ENCODE measurements at places on chromosomes 1 and 21.

DNA sequence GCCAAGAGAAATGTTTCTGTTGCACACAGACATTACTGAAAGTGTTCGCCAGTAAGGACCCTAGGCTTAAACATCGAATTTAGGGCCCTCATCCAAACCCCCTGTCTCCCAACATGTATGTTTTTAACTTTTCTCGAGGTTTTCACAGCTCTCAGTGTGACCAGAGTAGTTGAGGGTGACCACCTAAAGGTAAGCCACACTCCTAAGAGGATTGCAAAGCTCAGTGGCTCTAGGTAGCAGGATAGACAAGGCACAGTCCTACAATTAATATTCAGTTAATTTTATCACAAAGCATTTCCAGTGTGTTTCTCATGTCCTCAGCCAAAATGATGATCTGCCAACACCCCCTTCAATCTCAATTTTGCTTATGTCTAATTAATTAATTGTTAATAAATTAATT is 695 bp upstream of the ALG14 start:
- peak; percentile 4 for DNase-seq

DNA sequence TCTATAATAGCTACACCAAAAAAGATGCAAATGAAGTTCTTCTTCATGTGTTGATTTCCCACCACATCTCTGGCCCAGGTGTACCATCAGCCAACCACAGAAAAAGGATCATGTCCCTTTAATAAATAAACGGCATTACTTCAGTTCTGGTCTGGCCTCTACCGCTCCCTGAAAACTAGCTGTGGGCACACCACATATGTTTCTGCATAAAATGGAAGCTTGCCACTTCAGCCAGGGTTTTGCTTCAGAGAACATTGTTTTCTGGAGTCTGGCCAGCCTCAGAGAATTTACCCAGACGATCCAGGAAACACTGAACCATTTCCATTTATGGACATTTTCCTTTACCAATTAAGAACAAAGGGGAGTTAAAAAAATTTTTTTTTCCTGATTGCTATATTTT is 5.8 kb upstream of the LAMC2 start:
- peak; percentile 93 for DNase-seq

- DNase-seq: no peak
Observed at GRCh38 chr21:24436236-24436635, 1171.0 kb downstream of the MRPL39 start.

GRCh38 chr1:75855010-75855409 is 58.3 kb downstream of the MSH4 start:
- no peak for DNase-seq

GRCh38 chr1:229479660-229480399 is 28.3 kb downstream of the NUP133 start:
- no peak for DNase-seq

DNA sequence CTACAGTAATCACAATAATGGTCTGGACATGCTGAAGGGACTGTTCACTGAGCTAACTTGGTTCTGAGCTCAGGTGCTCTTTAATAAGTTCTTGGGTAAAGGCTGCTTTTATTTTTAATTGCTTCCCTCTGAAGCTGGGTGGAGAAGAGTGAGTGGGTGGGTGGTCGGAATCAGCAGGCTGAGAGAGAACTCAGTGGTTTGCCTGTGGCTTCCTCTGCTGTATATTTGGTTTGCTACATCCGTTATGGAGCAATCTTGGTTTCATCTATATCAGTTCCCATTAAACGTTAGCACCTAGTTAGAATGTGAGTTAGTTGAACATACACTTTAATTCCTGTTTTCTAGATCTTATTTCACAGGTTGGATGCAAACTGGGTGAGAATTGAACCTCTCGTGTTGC is 23.3 kb downstream of the CNIH4 start:
- no peak for DNase-seq

- no peak for DNase-seq
Observed at GRCh38 chr1:42136466-42136865, 16.7 kb upstream of the GUCA2B start.

- no peak for DNase-seq
Observed at GRCh38 chr21:17682924-17683323, 70.2 kb upstream of the BTG3 start.

GRCh38 chr1:44801491-44802305 is 1.5 kb downstream of the PLK3 start:
- no peak for DNase-seq

- DNase-seq: no peak
Observed at GRCh38 chr1:230232371-230232771, 165.3 kb downstream of the GALNT2 start.

DNA sequence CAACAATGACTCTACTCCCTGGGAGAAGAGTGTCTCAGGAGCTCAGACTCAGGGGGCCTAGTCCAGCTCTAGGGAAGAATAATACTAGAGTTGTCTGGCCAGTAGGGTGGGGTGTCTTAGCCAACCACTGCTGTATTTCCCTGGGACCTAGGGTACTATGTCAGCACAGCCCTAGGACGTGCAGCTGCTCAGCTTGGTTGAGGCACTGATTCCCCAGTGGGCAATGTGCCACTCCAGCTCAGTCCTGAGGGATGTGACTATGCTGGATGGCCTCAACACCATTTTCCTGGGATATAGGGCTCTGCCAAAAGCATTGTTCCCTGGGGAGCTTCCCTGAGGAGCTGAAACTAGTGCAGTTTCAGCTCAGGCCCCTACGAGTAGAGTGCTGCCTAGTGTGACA is 47.4 kb downstream of the TNN start:
- DNase-seq: no peak

GRCh38 chr1:66271904-66272254 is 262.1 kb upstream of the SGIP1 start:
- DNase-seq: no peak

DNA sequence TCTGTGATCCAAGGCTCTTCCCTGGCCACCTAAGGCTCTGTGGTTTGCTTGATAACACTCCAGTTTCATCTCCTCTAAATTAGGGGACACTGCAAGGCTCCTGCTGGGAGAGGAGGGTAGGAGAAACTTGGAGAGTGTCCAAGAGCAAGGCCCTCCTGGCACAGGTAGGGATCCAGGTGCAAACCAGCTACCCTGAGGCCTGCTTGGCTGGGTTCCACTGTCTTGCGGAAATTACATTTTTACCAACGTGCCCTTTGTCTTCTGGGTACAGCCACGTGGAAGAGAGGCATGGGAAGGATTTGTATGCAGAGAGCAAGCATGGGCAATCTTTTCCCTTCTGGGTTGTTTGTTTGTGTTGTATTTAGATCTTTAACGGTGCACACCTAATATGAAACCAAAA is 132.5 kb downstream of the PRDM2 start:
- no peak for DNase-seq

GRCh38 chr1:178275049-178275448 is 181.1 kb downstream of the RASAL2 start:
- DNase-seq: no peak

DNA sequence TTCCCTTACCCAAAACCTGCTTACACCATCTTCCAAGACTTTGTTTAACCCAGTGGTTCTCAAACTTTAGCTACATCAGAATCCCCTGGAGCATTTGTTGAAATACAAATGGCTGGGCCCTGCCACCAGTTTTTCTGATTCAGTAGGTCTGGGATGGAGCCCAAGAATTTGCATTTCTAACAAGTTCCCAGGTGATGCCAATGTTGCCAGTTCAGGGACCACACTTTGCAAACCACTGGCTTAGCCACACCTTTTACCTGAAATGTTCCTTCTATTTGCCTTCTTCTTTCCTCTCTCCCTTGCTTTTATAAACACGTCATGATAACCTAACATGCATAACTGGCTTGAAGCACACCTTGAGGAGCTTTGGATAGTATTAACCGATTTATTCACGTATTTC is 16.1 kb upstream of the FCAMR start:
- DNase-seq: no peak

DNA sequence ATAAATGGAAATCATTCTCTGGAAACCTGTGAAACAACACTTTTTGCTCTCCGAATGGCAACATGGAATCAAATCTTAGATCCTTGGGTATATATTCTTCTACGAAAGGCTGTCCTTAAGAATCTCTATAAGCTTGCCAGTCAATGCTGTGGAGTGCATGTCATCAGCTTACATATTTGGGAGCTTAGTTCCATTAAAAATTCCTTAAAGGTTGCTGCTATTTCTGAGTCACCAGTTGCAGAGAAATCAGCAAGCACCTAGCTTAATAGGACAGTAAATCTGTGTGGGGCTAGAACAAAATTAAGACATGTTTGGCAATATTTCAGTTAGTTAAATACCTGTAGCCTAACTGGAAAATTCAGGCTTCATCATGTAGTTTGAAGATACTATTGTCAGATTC is 45.7 kb downstream of the PTGFR start:
- no peak for DNase-seq

DNA sequence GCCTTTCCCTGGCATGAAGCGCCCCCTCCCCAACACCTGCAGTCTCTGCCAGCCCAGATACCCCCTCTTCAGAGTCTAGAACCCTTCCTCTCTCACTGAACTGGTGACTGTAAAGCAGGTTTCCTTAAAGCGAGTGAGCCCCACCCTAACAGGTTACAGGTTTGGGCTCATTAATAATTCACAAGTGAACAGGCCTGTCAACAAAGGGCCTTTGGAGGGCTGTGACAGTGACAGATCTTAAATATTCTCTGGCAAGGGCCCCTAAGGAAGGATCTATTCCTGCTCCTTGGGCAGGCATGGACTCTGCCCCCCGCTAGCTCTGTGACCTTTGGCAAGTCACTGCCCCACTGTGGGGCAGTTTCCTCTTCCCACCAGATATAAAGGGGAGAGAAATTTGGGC is 5.6 kb upstream of the TTC39A start:
- DNase-seq: no peak

- DNase-seq: no peak
Observed at GRCh38 chr1:9705337-9706093, 54.0 kb downstream of the PIK3CD start.

- no peak for DNase-seq
Observed at GRCh38 chr1:93917302-93917701, 8.1 kb upstream of the GCLM start.

DNA sequence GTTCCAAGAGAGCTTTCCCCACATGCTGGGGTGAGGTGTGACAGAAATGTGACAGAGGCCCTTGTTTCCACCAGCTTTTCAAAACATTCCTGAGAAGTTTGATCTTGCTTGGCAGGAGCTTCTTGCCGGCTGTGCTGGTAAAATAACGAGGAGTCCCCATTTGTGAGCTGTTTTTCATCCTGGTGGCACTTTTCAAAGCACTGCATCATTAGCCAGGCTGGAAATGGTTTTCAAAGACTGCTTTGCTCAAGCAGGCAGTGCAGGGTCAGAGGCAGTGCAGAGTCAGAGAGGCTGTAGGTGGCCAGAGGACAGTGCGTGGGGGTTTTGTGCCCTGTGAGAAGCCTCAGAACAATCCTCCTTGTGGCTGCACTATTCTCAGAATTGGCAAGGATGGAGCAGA is 75.8 kb upstream of the KCNA3 start:
- DNase-seq: no peak

DNA sequence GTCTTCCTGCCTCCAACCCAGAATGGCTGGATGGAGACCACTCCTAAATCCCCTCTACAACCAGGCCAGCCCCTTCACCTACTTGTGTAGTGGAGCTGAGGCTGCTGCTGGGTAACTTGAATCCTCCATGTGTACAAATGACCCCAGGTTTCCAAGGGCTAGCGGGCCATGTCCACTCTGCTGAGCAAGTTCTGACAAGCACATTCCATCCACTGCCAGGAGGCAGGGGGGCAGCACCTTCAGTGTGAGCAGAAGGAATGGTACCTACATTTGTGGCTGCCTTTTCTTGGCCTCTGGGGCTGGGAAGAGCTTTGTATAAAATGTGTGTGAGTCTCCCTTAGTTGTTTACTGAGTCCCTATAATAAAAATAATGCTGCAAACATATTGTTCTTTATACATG is 14.5 kb downstream of the KIAA0040 start:
- DNase-seq: no peak

DNA sequence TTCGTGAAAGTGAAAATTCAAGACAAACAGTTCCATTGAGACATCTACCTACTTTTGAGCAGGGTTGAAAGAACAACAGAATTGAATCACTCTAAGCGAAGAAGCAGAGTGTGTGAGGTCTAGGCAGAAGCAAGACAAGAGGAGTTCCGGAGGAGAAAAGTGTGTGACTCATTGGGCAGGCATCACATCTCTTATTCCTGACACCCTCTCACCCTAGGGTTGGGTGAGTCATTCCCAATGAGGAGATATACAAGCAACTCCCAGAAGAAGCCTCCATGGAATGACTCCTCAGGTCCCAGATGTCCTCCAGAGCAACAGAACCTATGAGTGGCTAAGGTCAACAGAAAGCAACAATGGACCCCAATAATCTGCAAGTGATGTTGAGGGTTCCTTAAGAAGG is 138.1 kb downstream of the TPR start:
- no peak for DNase-seq

DNA sequence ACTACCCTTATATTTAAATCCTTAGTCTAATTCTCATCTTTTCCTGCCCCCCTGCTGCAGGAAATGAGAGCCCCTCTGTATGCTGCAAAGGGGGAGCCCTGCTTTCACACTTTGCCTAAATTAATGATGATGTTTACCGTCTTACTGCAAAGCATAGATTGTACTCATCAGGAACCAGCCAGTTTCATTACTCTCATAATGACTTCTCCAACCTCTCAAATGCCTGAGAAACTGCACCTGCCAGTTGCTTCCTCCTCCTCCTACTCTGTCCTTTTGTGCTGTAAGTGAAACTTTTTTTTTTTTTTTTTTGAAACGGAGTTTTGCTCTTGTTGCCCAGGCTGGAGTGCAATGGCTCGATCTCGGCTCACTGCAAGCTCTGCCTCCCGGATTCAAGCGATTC is 101.7 kb downstream of the ADSS2 start:
- DNase-seq: no peak

- no peak for DNase-seq
Observed at GRCh38 chr1:183896466-183897048, 91.6 kb downstream of the RGL1 start.

DNA sequence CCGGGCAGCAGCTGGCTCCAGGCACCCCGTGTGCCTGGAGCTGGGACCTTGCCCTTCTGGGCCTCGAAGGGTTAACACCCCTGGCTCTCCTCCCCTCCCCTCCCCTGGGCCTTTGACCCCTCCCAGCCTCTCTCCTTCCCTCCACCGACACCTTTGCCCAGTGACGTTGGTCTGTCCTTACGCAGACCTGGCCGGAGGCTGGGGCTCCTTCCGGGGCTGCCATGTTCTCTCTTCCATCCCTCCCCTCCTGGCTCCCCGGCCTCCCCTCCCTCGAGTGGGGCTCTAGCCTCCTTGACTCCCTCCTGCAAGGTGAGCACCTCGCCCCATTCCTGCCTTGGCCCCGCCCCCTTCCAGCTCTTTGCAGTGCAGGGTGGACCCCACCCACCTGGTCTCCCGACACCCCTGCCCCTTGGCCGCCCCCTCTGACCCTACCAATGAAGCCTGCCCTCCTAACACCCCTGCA is at the start of gene TMEM82:
Gene TMEM82 (plus strand): TSS at position 161 of the 463 bp plus-strand sequence. CDS start 61 bp downstream, at position 222.
- DNase-seq: no peak

DNA sequence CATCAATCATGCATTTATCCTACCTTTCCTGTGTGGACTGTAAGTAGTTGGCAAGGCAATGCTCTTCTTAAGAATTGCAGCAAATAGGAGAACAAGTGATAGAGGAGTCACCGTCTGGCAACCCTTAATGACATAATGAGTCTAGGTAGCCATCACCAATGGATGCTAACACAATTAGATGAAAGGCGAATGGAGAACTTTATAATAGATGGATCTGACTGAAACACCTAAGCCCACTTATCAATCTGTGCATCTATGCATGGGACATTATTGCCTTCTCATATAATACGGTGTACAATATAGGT is 18.9 kb upstream of the CAPN8 start:
- no peak for DNase-seq

Measured in NCI-H446 (cell line).